Activated CD4-positive, alpha-beta T cell treated with anti-CD3 and anti-CD28 coated beads, Interleukin-2, amount 50 U/mL, for 24 hours (primary cell): ENCODE measurements at places on chromosomes 1 and 21.
A peak's percentile ranks its signal among the peaks of the same experiment; 100 is the strongest.

DNA sequence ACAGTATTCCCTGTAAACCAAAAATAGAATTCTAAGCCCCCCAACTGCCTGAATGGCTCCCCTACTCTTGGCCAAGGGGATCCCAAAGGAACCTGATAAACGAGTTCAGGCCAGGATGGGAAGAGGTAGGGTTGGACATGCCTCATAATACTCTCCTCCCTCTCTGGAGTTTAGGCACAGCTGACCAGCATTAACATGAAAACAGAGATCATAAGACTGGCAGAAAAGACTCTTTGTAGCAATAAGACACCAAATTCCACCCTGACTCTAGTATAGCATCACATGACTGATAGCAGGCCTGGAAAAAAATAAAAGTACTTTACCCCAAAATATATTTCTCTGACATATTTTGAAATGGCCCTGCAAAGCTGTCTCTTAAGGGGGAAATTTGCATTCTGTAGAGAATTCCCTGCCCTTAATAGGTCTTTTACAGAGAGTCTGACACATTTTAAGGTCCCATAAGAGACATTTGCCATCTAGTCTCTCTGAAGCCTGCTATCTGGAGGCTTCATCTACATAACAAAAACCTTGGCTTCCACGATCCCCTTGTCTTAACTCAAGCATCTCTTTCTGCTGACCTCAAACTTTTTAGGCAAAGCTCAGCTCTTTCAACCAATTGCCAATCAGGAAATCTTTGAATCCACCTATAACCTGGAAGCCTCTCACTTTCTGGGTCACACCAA, 55.9 kb downstream of the SIK1 start:
- DNase-seq, result no peak

- no peak for DNase-seq
These were observed 4.6 kb downstream of the IPO13 start for GRCh38 chr1:43951021-43951985.

DNA sequence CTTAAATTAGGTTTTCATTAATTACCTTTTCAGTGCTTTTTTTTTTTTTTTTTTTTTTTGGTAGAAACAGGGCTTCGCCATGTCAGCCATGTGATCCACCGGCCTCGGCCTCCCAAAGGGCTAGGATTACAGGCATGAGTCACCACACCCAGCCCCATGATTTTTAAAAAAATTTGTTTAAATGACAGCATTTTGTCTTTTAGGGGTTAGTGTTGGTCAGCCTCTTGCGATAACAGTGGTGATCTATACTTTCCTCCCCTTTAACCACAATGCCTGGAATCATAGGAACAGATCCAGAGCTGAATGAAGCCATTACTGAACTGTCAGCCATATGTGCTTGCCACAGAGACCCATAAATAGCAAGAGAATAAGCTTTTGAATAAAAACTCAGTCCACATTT, 73.9 kb downstream of the CACHD1 start:
- no peak for DNase-seq

DNA sequence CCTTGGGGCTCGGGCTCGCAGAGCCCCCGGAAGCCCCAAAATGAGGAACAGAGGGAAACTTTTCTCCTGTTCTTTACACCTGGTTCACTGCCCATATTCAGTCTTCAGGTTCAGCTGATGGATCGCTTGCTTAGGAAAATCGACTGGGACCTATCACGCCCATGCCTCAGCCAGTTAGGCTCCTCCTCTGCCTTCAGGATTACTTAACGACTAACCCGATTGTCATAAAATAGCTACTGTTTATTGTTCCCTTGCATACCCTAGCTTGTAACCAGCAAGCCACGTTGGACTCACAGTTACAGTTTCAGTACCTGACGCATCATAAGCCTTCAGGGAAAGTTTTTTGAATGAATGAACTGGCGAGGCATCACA, 692 bp downstream of the TARDBP start:
- no peak for DNase-seq

DNA sequence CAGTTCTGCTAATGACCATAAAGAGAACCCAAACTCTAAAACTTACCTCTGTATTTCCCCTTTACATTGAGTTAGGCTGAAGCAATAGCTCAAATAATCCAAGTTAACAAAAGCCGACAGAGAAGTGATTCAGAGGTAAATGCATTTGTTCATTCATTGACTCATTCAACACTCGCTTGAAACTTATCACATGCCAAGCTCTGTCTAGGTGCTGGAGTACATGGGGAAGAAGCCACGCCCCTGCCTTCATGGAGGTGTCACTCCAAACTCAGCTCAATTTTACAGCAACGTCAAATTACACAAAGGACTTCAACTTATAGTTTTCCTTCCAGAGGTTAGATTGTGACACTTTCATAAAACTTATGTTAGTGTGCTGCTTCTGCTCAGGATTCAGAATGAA, 45.8 kb downstream of the SLC25A24 start:
- DNase-seq, result no peak

DNA sequence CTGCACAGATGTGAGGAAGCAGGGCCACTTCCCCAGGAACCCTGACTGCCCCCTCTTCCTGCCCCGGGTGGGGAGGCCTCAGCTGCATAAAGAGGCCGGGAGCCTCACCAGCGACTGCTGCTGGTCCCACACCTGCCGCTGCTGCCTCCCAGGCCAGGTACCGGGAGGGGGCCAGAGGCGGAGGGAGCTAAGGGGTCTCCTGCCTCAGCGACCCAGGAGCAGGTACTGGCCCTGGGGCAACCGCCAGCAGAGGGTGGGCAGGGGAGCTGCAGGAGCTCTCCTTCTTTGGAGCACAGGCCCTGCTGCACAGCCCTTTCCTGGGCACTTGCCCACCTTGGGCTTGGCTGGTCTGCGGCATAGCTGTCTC, 6.8 kb downstream of the GJC2 start:
- no peak for DNase-seq

DNA sequence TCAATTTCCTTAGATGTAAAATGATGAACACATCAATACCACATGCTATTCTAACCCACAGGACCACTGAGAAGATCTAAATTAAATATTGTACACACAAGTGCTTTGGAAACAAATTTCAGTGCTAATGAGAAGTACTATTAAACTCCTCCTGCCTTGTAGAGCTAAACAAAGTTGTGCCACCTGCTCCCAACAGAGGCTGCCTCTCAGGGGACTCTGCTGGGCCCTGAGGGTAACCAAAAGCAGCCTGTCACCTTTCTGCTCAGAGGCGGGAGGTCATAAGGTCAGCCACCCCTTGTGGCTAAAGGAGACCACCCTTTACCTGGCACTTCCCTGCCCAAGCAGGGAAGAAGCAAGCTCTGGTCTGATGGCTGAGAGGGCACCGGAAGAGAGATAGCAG, 6.3 kb downstream of the SLC9A1 start:
- DNase-seq, result no peak

GRCh38 chr21:45983981-45984551, 2.5 kb downstream of the COL6A1 start:
- no peak for DNase-seq

DNA sequence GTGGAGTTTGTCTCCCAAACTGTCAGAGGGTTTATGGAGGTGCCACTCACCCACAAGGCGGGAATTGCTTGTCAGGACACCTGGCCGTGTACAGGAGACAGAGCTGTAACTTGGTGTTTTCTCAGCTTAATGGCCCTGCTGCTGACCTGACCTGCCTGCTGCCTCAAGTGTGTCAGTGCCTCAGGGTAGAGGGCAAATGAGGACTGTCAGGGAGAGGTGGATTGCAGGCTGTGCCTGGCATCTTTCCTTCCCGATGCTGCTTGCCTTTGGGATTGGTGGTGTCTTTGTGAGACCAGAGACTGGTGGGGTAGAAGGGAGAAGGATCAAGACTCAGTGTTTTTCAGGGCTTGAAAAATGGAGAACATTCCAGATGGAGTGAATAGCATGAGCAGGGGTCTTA, 31.4 kb downstream of the TMEM53 start:
- no peak for DNase-seq

- DNase-seq, result no peak
These were observed 3.2 kb upstream of the LAPTM5 start for GRCh38 chr1:30760596-30761324.

DNA sequence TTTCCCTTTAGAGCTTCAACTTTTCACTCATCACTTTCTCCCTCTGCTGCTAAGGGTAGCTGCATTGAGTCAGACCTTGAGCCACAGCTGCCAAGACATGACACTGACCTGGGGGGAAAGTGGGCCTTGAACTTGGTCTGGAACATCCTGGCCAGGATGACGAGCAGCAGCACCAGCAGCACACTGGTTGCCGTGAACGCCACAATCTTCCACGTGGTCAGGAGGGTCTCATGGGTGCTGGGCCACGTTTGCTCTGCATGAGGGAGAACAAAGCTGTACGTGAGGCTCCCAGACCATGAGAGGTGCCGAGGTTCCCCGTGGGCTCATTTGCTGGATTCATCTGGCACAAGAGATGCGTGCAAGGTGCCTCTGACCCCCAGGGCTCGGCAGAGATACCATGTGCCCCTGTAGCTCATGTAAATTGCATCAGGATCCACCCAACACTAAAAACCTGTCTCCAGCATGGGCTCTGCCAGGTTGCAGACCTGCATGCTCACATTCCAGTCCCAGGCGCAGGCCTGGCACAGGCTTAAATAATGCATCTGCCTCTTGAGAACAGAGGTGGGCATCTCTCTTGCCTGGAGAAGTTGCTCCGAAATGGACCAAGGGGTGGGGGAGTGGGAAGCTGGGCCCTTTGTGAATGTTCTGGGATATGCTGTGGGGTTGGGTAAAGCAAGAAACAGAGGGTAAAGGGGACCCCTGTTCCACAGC, 84.6 kb upstream of the TLR5 start:
- DNase-seq, result no peak

GRCh38 chr1:71494163-71494562, 413.3 kb upstream of the ZRANB2 start:
- no peak for DNase-seq

GRCh38 chr1:22256213-22256512, 113.3 kb upstream of the WNT4 start:
- no peak for DNase-seq

DNA sequence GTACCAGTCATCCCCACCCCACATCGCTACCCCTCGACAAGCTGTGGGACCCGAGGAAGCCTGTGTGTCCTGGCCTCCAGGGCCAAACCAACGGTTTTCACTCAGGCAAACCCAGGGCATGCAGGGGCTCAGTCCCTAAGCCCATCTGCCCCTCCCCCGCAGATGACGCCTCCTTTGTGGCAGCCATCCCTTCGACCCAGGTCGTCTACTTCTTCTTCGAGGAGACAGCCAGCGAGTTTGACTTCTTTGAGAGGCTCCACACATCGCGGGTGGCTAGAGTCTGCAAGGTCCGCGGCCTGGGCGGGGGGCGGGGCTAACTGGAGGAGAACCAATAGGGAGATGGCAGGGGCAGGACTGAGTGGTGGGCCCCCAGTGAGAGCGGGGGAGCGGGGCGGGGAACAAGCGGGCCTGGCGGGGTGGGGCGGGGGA, 7.4 kb downstream of the SEMA4A start:
- peak; percentile 57 for DNase-seq

DNA sequence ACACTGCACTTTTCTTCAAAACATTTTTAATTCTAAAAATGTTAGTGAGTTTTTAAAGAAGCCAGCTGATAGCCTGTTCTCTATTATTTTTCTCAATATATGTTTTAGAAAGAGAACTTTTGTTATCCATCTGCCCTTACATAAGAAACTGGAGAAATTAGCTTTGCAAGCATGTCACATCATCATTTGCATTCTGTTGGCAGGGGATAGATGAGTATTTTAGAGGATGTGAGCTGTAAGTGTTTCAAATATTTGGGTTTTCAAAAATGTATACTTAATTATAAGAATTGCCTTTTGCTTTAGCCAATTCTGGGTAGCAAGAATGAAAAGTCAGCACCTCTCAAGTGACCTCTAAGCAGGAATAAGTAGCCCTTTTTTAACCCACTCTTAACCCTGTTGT, 7.4 kb downstream of the NFIA start:
- DNase-seq, result no peak

- no peak for DNase-seq
These were observed 11.1 kb downstream of the IPO9 start for GRCh38 chr1:201840055-201840454.

GRCh38 chr1:191993549-191993948, 164.7 kb upstream of the RGS18 start:
- DNase-seq, result no peak

DNA sequence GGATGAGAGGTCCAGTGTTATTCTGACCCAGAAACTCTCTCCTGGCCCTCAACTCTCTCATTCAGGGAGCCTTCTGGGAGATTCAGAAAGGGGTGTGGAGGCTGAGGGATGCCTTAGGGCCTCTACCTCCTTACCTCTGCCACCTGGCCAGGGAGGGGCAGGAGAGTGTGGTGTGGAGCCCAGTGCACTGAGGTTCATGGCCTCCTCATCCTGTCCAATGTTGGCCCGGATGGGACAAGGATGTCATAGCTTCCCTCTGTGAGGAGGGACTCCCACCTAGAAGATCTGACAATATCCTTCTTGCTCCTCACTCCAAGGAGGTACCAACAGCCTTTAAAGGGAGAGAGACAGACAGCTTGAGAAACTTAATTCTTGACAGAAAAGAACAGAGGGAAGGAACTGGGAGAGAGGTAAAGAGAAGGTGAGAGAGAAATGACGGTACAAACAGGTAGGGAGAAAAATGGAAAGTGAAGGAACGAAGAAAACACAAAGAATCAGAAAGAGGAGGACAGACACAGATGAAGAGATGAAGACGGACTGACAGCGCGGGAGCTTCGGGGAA, 779 bp downstream of the BEND5 start:
- no peak for DNase-seq

GRCh38 chr1:243267471-243267880, 11.6 kb downstream of the SDCCAG8 start:
- no peak for DNase-seq

DNA sequence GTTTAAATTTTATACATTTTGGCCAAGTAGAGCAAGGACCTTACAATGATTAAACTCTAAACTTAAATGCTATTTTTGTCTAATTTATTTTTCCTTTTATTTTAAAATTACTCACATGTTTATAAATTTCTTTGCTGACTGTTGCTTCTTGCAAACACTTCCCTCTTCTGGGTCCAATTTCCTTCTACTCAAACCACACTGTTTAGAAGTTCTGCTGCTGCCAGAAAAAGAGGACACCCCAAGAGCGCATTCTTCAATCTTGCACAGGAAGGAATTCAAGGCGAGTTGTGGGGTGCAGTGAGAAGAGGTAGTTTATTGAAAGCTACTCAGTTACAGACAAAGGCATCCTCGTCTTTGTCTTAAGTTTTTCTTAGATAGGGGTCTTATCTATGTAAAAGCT, 88.5 kb upstream of the NEK7 start:
- DNase-seq, result no peak
